GM04503 (cell line): ENCODE measurements at places on chromosomes 11 and 22.
A peak's percentile ranks its signal among the peaks of the same experiment; 100 is the strongest.

GRCh38 chr22:35629406-35630216 is 12.5 kb upstream of the MB start:
- peak; percentile 98 for DNase-seq

DNA sequence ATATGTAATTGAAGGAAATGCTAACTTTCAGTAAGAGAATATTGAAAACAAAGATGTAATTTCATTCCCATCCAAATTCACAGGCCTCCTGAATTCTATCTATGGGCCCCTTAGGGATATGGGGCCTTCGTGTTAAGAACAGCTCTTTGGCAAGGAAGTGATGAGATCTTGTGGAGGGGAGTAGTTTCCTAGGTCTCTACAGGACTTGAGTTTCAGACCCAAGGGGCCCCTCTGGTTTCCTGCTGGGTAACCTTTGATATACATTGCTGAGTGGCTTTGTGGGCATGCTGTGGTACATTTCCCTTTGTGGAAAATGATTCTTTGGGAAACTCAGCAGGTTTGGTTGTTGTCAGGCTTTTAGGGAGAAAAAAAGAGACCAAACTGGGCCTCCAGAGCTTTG is 6.2 kb downstream of the STIM1 start:
- no peak for DNase-seq

- DNase-seq, result no peak
Observed at GRCh38 chr11:22461626-22462025, 123.4 kb downstream of the SLC17A6 start.

GRCh38 chr11:47564933-47565339 is 463 bp upstream of the PTPMT1 start:
- DNase-seq, result no peak

DNA sequence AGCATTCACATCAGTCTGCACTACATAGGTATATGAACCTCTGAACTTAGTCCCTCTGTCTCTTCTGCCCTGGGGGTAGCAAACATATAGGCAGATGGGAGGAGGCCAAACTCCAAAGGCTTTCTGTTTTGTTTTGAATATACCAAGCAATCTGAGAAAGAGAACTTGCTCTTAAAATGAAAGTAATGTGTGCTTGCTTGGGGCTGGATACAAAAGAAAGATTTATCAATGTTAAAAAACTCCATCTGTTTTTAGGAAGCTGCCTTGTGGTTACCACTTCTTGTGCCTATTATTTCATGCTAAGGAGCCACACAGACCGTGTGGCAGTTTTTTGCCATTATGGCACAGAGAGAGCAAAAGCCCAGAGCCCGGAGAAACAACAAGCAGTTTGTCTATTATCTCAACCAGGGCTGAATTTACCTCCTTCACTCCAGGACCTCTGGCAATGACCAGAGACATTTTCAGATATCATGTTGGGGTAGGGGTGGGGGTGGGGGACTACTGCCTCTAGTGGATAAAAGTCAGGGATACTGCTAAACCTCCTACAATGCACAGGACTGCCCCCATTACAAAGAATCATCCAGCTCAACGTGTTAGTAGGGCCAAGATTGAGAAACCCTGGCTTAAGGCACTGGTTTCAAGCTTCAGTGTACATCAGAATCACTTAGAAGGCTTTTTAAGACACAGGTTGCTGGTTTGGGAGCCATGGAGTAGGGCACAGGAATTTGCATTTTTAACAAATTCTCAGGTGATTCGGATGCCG is 124.2 kb downstream of the APIP start:
- no peak for DNase-seq

GRCh38 chr22:44683881-44684280 is 18.1 kb upstream of the PRR5 start:
- no peak for DNase-seq

DNA sequence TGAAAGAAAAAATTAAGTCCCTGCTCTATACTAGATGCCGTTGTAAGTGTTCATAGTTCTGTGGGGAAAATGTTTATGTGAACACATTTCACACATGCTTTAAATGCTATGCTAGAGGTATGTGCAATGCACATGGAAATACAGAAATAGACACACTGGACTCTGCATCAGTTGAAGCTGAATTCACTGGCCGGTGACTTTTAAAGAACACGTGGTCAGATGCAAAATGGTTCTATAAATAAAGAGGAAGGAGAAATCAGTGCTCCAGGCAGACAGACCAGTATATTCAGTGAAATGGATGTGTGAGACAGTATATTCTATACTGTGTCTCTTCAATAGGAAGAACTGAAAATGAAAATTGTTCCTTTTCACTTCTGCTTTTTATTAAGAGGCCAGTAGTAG is 29.9 kb downstream of the TRPC6 start:
- DNase-seq, result no peak

GRCh38 chr22:32208681-32209080 is 3.8 kb upstream of the RFPL2 start:
- DNase-seq, result no peak

DNA sequence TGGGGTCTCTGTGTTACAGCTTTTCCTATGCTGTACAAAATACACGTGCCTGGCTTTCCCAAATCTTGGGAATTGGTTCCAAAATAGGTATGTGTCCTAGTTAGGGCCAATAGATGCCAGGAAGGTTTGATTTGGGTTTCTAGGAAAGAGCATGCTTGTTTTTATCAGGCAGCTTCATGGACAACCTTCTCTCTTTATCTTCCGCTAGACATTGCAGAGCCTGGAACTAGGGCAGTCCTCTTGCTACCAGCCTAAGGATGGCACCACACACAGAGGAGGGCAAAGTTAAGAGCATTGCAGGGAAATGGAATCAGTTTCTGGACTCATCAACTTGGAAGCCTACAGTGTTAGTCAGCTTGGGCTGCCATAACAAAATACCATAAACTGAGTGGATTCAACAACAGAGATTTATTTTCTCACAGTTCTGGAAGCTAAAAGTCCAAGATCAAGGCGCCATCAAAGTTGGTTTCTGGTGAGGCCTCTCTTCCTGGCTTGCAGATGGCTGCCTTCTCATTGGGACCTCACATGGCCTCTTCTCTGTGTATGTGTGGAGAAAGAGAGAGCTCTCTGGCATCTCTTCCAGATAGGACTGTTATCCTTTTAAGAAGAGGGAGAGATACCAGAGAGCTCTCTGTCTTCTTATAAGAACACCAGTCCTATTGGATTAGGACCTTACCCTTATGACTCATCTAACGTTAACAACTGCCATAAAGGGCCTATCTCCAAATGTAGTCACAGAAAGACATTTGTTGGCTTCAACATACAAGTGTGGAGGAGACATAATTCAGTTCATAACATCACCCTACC is 27.3 kb upstream of the CREB3L1 start:
- DNase-seq, result no peak

DNA sequence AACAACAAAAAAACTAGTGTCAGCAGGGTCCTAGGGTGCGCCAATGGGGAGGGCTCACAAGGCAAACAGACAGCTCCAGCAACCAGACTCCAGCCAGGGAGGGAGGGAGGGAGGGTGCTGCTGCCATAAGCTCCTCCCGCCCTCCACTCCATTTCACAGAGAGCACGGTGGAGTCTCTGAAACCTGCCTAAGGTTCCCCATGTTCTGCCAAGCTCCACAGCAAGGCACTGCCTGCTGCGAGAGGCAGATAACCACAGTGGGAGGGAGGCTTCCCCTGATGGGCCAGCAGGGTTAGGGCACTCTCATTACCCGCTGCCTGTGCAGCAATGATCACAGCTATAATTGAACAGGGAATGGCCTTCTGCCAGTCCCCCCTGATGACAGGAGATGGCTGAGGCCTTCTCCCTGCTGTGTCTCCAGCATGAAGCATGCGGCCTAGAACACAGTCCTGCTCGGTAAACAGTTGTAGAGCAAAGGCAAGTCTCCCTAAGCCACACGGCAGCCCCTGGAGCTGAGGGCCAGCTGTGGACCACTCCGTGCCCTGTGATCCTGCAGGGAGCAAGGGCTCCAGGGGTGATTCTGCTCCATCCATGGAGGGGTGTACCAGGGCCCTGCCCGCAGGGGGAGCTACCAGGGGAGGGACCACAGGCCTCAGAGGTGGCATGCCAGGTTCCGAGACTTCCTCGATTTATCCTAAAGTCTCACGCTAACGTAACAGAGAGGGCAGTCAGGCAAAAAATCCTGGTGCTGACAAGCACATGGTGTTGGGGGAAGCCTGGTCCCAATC is 42.9 kb downstream of the PC start:
- DNase-seq, result no peak

DNA sequence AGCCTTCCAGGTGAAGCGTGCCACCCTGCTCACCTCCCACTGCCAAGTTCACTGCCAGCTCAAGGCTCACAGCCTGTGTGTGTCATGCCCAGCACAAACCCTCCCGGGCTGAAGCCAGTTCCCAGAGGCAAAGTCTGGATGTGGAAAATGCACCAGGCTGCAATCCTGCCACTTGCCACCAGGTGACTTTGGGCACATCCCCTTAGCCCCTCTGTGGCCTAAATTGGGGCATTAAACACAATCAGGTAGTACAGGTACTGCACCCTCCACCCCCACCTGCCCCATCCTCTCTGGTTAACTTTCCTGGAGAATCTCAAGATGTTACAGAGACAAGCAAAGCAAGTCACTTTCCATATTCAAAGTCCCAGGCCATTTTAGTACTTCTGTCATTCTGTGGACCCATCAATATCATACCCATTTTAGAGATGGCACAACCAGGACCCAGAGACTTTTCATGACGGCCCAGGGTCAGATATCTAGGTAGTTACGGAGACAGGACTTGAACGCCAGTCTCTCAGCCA is 1.8 kb upstream of the RASD2 start:
- no peak for DNase-seq

DNA sequence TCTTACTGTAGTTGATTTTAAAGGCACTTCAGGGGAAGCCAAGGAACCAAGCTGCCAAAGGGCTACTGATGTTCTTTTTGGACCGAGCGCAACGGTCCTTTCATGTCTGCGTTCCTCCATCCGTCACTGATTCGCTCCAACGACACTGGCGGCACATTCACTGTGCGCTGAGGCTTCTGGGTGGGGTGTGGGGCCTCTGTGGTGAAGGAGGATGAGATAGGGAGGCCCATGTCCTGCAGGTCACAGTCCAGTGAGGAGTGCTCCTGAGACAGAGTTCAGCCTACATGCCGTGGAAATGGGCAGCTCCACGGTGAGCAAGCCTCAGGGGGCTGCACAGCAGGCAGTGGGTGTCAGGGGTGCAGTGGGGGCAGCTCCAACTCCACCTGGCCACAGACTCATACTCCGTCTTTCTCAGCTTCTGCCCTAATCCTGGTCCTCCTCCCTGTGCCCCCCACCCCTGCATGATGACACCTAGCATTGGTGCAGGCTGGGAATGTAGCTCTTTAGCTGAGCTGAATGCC is 87.8 kb upstream of the SHANK2 start:
- DNase-seq, result no peak

GRCh38 chr11:59247531-59248227 is 35.0 kb upstream of the MPEG1 start:
- DNase-seq, result no peak

DNA sequence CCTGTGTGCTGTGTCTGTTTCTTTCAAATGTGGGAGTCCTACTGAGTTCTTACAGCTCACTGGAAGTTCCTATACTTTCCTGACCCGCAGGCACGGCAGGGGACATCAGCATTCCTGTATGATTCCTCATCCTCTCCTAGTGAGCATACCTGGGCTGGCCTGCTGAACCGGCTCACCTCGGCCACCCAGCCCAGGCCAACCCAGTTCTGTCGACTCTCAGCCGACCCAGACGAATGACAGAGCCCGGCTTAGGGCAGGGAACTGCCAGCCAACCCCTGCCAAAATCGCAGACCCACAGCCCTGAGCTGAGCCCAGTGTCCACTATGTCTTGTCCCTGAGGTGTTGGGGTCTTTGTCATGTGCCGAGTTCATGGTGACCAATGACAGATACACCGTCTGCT is 339.7 kb downstream of the BRD1 start:
- no peak for DNase-seq

DNA sequence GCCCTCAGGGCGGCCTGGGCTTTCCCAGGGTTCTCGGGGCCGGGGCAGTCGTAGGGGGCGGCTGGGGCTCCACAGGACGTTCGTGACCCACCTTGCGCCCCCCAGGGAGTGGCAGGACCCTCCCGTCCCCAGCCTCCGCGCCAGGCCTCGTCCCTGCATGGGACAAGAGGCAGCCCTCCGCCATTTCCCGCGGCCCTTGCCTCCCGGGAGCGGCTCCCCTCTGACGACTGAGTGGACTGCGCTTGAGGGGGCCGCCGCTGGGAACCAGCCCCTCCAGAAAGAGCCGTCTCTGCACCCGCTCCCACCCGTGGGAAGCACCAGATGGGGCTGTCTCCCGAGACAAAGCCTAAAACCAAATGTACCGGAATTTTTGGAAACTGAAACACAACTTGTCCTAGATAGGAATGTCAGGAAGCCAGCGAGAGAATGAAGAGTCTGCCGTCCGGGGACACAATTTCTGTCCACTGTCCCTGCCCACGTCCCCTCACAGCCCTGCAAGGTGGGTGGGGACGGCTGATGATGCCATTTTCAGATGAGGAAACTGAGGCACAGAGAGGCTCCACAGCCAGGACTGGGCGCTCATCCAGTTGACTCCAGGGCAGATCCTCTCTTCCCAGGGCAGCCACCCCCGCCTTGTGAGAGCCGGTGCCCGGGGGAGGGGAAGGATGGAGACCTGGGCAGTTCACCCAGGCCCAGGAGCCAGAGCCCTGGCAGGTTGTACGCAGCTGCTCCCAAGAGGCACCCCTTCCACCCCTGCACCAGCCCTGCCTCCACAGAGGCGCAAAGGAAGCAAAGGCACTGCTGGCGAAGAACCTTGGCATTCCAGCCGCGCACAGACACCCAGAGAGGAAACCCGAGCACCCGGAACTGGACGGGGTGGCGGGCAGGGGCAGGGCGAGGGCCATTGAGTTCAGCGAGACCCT is 18.1 kb upstream of the PICK1 start:
- DNase-seq, result no peak

- no peak for DNase-seq
Observed at GRCh38 chr22:41828516-41828915, 4.4 kb upstream of the SREBF2 start.

DNA sequence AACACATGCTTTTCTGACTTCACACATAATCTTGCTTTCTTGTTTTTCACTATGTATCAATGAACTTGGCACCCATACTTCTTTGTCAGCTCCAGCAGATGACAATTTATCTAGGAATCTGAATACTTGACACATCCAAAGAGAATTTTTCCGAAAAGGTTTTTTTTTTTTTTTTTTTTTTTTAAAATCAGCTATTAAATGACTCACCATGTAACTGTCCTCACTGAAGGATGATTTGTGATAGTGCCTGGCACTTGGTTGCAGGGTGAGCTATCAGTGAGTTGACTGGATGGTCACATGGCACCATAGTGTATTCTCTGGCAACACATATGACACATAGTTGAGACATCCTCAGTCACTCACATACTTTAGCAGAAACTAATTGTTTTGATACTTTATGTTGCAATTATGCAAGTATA is 133.4 kb upstream of the E2F8 start:
- peak; percentile 96 for DNase-seq

GRCh38 chr22:33105501-33105911 is 47.3 kb upstream of the SYN3 start:
- DNase-seq, result no peak

- peak; percentile 57 for DNase-seq
Observed at GRCh38 chr22:19942157-19943081, 801 bp upstream of the TXNRD2 start.

GRCh38 chr22:23841736-23842445 is 3.1 kb upstream of the DERL3 start:
- no peak for DNase-seq
